ENCODE measurements at places on chromosomes 2 and 18.

DNA sequence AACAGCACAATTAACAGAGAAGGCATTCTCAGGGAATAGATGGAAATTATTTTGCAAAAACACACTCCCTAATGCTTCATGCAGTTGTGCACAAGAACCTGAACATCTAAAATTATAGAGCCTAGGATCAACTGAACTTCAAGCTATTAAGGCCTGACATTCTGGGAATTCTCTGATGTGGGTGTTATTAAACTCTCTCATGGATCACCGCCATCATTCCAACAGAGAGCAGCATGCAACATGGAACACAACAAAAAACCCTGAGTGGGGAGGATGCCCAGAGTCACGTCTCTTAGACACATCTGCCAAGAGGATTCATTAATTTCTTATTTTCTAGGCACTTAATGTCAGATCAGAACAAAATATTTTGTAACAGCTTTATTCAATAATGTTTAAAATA, 543.8 kb downstream of the ERBB4 start:
- DNase-seq, result no peak

- DNase-seq, result no peak
Measured at GRCh38 chr2:237118561-237119155, 33.0 kb downstream of the COPS8 start.

DNA sequence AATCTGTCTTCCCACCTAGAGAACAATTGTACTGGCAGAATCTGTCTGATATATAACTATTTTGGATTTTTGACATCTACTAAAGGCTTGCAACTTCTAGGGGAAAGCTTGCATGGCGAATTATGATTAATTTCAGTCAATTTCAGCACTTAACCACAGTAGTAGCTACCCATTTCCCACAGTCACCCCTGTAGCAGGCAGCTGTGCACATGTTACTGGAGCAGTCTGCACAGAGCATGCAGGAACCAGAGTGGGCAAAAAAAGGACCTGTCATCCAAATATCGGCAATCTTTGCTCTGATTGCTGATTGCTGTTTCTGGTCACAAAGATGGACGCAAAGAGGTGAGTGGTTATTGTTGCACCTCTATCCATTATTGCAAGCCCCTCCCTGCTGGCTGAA, 473.3 kb downstream of the SPAG16 start:
- no peak for DNase-seq

DNA sequence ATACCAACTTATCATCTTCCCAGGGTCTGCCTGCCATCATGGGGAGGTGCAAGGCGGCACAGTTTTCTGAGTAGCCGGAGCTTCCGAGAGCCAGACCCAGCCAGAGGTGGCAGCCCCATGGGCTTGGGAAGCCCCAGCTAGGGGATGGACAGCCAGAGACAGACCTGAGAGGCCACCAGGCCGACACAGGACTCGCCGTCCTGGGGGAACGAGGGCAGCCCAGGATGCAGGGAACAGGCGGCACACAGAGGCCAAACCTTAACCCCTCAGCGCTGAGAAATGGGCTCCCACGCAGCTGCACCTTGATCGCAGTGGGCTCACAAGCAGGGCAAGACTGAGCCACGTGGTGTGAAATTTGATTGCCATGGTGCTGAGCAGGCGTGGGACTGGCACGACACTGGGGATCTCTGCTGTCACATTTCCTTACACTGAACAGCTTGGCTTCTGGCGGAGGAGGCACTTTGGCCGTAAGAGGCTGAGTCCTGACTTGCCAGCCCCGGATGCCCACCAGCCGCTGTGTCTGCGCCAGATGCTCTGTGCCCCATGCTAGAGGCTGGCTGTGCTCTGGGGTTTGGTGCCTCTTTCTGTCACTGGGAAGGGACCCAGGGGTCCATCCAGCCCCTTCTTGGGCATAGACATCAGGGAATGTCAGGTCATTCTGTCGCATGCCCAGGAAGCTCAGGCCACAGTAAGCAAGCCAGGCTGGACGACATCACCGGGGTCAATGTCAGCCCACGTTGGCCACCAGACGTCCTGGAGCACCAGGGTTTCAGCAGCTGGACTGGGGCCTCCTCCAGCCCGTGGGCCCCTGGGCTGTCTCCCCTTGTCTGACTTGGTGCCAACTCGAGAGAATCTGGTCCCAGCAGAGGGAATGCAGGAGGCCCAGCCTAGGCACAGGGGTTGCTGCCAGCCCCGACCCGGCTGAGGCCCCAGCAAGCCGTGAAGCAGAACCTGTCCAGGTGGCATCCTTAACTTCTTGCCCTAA, 312.1 kb upstream of the MYT1L start:
- no peak for DNase-seq

DNA sequence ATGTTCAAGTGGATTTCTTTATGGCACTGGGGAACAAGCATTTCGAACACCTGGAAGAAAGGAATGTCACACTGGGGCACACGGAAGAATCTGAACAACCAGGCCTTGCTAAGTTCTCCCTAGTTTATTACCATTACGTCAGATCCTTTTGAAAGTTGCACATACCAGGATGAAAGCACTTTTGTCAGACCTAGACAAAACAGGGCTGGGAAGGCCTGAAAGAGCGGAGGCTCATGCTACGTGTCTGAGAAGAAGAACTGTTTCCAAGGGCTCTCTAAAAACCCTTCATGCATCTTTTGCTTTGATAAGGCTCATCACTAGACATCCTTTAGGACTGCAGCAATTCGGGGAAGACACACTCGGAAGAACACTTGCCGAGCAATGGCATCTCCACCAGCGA, 15.4 kb upstream of the SLC25A52 start:
- DNase-seq, result no peak

- no peak for DNase-seq
Measured at GRCh38 chr2:50620783-50621182, 411.1 kb downstream of the NRXN1 start.

DNA sequence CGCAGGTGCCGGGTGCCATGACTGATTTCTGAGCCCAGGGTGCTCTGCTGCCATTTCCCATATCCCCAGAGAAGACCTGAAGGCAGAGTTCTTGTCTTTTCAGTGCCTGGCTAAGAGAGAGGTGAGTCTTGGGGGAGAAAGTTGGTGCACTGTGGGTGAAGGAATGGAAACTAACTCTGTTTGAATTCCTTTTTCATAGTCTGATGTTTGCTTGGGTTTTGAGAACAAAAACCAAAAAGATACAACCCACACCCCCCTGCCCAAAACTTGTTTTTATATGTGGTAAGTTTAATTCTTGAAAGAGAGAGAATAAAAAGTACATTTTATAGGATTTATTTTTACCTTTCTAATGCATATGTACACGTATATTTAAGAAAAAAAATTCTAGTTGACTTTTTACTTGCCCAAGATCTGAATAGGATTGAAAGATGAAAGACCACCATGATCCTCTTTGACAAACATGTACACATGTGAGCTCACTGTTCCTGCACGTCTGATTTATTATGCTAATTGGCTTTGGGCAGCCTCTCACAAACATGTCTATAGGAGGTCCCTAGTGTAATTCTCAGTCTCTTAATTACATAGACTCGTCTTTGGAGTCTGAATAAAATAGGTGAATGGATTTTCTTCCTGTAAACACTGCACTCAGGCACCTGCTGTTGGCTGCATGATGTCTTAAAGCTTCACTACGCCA, 46.3 kb downstream of the ARL4C start:
- no peak for DNase-seq

GRCh38 chr2:59413751-59414570, 1139.5 kb downstream of the BCL11A start:
- peak; percentile 89 for DNase-seq

DNA sequence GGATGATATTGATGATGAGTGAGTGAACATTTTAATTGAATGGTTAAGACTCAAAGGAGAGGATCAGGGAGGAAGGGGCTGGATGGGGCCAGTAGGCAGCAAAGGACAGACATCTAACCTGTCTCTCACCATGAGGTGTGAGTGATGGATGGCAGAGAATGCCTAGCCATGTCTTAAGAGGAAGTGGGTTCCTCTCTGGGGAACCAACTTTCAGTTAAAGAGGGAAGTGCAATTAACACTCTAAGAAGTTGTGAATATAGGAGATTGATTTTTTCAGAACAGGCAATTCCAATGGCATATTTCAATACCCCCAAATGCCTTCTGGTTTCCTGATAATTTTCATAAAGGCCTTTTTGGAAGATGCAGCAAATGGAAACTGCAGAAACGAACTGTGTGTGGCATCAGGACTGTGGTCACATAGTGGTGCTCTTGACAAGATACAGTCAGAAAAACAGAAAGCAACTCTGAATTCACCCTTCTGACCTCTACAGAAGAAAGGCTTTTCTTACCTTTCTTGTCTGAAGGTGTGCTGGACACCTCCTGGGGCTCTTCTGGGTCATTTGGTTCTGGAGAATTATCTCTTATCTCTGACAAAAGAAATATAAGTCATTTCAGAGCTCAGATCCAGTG, 10.2 kb downstream of the SP110 start:
- no peak for DNase-seq

DNA sequence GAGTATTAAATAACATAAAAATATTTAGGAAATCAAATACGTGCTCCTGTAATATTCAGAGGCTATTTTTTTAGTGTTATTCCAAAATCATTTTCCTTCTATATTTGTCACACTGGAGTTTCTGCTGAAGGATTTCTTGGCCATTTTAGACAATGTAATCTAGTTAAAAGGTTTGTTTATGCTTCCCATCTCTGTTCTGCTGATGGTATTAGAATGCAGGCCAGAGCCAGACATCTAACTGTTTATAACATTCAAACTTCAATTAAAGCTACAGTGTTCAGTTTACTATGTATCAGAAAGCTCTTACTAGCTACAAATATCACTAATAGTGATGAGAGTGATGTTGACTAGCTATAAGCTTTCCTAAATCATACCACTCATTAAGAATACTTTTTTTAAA, 7.9 kb downstream of the MBD5 start:
- no peak for DNase-seq

- no peak for DNase-seq
Measured at GRCh38 chr2:107669335-107669734, 157.4 kb upstream of the RGPD4 start.

GRCh38 chr2:70468878-70469277, 84.7 kb downstream of the TGFA start:
- no peak for DNase-seq

GRCh38 chr2:118055512-118056164, 32.6 kb upstream of the INSIG2 start:
- no peak for DNase-seq

DNA sequence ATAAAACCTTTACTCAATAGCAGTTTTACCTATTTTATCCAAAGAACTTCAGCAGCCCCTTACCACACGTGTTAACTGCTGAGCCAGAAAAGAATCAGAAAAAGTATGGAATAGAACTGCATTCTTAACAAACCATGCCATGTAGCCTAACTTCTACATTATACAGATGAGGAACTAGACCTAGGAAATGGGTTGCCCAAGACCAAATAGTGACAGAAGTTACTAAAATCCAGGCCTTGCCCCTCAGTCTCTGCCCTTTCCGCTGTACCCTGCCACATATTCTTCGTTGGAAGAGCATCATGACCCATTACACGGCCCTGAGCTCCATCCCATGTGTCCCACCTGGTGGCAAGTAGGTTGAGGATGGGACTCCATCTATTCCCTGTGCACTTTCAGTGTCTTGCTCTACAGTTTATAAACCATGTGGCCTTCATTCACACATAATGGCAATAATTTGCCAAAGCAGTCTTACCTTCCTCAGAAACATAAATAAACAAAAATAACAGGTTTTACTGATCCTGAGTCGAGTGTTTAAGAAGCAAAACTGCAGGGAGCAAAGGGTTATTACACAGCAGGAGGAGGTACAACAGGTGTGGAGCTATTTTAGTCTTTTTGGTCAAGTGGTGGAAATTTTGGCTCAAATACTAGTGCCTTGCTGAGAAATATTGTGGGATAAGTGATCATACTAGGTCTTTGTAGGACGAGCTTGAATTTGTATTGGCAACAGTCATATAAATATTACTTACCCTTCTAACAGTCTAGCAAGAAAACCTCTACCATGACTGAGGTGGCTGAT, 46.5 kb downstream of the HNRNPLL start:
- DNase-seq, result no peak

GRCh38 chr2:46411245-46411641, 68.1 kb upstream of the TMEM247 start:
- no peak for DNase-seq

- no peak for DNase-seq
Measured at GRCh38 chr2:18122544-18123210, 244.2 kb downstream of the KCNS3 start.

- no peak for DNase-seq
Measured at GRCh38 chr2:215863687-215864086, 149.7 kb downstream of the MREG start.

DNA sequence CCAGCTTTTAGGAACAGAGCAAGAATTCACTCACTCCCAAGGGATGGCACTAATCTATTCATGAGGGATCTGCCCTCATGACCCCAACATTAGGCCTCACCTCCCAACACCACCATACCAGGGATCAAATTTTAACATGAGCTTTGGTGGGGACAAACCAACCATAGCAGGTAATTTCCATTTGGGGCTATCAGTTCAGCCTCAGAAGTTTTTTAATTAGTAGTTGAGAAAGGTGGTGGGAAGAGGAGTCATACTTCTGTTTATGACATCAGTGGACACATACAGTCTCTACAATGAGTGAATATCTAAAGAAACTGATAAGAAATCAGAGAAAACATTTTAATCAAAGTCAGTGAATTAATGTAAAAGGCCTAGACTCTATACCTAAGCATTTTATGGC, 59.6 kb upstream of the EMILIN2 start:
- DNase-seq, result no peak

GRCh38 chr2:12257476-12257875, 459.3 kb upstream of the TRIB2 start:
- no peak for DNase-seq

GRCh38 chr2:11674983-11675382, 5.0 kb upstream of the NTSR2 start:
- no peak for DNase-seq

GRCh38 chr2:182822733-182823132, 43.7 kb downstream of the FRZB start:
- DNase-seq, result no peak

- no peak for DNase-seq
Measured at GRCh38 chr2:37335604-37336003, 8.8 kb upstream of the QPCT start.

- no peak for DNase-seq
Measured at GRCh38 chr18:64398320-64398719, 249.4 kb upstream of the LINC00305 start.

GRCh38 chr2:134718023-134718816, 580 bp downstream of the TMEM163 start:
- DNase-seq, result no peak

- no peak for DNase-seq
Measured at GRCh38 chr2:136185981-136186776, 68.2 kb upstream of the CXCR4 start.

DNA sequence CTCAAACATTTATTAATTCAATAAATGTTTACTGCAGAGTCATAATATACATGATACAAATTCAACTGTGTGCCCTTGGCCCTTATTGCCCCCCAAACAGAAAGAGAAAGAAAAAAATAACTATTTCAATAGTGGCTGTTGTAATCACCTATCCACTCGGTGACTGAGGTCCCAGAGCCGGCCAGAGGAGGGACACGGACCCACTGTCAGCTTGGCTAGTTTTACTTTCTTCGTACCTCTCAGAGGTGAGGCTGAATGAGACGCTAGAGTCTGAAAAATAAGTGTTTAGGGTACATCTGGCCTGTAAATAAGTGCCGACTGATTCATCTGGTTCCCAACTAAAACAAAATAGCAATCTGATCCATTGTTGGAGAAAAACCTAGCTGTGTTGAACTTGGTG, 31.3 kb upstream of the FZD7 start:
- DNase-seq, result no peak

GRCh38 chr2:140657657-140658056, 1473.2 kb downstream of the LRP1B start:
- no peak for DNase-seq
